ENCODE measurements at places on chromosomes 12 and 14. TPM values are rescaled to one million over a fixed set of nuclear protein-coding genes. Genes with fewer than 3 reads are reported as not detected.

ASCL1 gene
- total RNA-seq = not detected

C12orf54 gene
- not detected for total RNA-seq

GMFB gene
- total RNA-seq = 78.2 TPM

GPR132 gene
- under 0.01 TPM for total RNA-seq

SRGAP1 gene
- 1.3 TPM for total RNA-seq

RNF212B gene
- total RNA-seq = not detected

IQSEC3 gene
- total RNA-seq = 0.13 TPM

TMEM179 gene
- total RNA-seq = 0.13 TPM

SETD1B gene
- 3.3 TPM for total RNA-seq

POTEG gene
- not detected for total RNA-seq

C1S gene
- total RNA-seq = 0.13 TPM

ADSS1 gene
- total RNA-seq = 0.77 TPM

CMA1 gene
- not detected for total RNA-seq

STON2 gene
- total RNA-seq = 87.4 TPM

GRCh38 chr12:11162502-11162901 lies 8.5 kb upstream of the SMIM10L1 start:
- DNase-seq = no peak

GRCh38 chr12:65715961-65716360 lies 108.3 kb upstream of the HMGA2 start:
- DNase-seq = no peak

DNA sequence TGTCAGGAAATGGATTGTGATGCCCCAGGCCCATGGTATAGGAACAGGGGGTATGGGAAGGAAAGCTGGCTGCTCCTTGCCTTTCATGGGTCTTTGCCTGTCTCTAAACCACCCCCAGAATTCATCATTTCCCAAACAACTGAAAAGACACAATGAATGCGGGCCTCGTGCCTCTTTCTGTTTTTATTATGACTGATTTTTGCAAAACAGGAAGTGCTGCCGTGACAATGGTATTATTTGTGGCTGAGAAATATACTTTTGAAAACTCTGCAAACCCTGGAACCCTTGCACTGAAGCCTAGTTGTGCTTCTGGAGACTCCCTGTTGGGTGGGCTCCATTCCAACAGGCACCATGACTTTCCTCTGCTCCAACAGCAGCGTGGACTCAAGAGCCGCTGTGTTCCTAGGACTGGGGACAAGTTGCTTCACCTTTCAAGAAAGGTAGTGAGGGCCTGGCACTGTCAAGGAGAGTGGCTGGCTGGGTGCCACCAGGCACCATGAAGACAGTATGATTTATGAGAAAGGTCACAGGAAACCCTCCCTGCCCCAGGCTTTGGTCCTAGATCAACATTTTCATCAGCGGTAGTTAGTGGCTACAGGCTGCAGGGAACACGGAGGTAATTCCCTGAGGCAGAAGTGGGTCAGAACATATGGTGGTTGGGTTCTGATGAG lies 4.8 kb upstream of the DGLUCY start:
- peak; percentile 92 for DNase-seq

- DNase-seq = no peak
Measured at GRCh38 chr12:51377099-51377984, 13.9 kb downstream of the GALNT6 start.

- DNase-seq = peak; percentile 39
Measured at GRCh38 chr12:2893007-2893406, 2.3 kb downstream of the TULP3 start.

DNA sequence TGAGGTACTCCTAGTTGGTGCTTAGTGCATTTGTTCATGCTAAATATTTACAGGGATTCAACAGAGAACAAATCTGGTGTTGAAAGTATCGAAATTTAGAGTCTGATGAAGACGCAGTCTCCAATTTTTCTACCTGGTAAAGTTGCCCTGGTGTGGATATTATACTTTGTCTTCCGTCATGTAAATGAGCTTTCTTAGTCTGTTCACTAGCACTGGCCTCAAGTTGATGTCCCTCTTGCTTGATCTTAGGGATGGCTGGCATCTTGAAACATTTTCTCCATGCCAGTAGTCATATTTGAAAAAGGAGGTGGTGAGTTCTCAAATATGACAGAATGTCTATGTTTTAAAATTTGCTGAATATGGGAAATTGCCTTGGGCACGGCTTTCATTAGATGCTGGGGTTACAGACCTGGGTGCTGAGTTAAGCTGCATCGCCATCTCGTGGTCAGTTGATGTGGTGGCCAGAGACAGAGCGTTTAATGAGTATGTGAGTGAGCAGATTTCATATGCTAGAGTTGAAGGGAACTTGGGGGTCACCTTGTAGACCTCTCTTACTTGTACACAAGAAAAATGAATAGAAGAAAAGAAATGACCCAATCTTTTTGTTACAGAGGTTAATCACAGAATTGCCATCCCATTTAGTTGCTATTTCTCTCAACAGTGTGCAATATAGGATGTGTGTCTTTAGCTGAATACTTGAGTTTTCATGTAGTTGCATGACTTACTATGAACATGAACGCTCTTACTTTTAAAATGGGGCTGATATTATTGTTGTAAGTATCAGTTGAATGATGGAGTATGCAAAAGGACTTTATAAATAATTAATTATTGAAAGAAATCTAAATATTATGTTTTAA lies 172.8 kb upstream of the DCN start:
- DNase-seq = peak; percentile 55

DNA sequence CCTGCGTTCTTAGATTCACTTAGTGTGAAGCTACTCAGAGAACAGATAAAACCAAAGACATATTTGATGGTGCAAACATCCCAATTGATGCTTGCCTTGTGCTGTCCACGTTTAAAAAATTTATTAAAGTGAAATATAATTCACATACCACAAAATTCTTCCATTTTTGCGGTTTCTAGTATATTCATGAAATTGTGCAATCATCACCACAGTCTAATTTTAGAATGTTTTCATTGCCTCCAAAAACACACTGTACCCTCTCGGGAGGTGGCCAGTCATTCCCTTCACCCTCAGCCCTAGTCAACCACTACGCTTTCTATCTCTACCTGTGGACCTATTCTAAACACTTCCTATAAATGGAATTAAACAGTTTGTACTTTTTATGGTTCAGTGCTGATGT lies 1109.2 kb downstream of the FLRT2 start:
- DNase-seq = no peak

DNA sequence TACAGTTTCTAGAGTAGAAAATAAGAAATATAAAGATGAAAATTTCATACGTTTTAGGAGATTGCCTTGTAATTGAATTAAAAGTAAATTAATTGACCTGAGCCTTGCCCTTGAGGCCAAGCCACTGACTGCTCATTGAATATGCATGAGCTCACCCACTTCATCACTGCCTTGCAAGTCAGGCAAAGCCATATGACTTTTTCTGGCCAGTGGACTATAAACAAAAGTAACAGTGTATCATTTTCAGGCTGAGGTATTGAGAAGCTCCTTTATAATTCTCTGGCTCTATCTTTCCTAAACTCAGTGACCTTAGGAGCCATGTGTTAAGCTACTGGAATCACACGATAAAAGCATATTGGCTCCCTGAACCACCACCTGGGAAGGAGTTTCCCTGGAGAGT lies 369.3 kb downstream of the NUAK1 start:
- no peak for DNase-seq

GRCh38 chr12:86513226-86513625 lies 257.0 kb upstream of the MGAT4C start:
- no peak for DNase-seq

DNA sequence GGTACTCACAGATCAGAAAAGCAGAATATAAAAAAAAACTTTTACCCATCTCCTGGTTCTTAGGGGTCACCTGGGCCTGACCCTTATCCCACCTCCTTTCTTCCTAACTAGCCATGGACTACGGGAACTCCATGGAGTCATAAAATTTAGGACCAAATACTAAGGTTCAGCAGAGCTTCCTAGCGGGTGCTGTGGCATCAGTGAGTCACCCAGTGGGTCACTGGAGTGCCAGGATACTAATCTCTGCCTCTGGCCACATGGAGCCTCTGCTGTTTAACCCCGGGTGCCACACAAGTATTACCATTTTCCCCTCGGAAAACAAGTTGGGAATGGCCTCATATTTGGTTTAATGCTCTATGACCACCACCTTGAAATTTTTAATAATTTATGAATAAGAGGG lies 6.9 kb downstream of the ZBTB39 start:
- no peak for DNase-seq

DNA sequence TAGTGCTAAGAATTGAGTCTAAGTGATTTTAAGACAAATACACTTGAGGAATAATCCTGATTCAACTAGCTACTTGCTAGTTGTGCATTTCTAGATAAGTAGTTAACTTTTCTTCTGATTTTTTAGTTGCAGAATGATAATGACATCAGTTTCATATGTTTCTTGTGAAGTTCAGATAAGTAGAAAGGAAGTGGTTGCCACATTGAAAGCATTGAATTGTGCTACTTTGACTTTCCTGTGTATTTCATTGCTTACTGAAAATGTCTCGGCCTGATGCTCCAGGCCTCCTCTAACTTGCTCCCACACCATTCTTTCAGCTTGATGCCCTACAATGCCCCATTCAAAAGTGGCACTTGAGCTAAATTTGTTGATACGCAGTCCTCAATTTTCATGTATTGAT lies 980.0 kb downstream of the TMTC2 start:
- DNase-seq = no peak

- no peak for DNase-seq
Measured at GRCh38 chr14:31968956-31969698, 108.0 kb upstream of the ARHGAP5 start.

- no peak for DNase-seq
Measured at GRCh38 chr12:63968673-63969072, 124.2 kb downstream of the SRGAP1 start.

DNA sequence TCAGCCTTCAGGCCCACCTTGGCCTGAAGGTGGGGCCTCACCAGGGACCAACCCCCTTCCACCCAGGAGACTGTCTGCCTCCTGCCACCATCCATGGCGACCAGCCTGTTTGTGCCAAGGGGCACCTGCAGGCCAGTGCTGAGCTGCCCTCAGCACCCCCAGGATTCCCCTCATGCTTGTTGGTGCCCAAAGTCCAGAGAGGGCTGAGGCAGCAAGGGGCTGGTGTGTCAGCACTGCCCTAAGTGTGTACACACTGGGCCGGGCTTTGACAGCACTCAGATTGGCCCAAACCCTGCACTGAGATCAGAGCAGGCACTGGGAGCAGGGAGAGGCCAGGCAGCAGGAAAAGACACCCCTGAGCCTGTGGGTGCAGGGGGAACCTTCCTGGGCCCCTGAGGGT lies 18.6 kb downstream of the SYNJ2BP start:
- DNase-seq = no peak

DNA sequence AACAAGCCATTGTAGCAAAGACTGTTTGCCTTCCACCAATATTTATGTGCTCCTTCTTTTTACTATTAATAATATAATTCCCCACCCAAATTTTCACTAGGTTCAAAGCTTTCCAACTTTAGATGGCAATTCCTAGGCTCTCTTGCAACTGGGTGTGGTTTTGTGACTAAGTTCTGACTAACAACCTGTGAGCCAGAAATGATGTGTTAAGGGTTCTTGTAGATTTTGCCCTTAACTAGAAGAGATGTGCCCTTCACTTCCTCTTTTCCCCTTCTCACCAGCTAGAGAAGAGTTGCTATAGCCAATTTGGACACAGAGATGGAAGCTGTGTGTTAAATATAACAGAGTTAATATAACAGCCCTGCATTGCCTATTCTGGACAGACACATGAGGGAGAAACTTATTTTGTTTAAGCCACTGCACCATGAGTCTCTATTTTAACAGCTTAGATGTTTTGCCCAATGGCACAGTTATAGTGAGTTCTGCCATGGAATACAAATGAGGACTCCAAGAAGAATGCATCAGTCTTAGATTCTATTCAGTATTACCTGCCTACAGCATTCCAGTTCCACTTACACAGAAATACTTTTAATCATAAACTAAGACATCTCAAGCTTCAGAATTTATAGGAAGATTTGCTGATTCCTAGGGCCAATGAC lies 216.2 kb downstream of the DUSP6 start:
- DNase-seq = peak; percentile 30

- no peak for DNase-seq
Measured at GRCh38 chr12:82176761-82177490, 181.3 kb downstream of the CCDC59 start.

DNA sequence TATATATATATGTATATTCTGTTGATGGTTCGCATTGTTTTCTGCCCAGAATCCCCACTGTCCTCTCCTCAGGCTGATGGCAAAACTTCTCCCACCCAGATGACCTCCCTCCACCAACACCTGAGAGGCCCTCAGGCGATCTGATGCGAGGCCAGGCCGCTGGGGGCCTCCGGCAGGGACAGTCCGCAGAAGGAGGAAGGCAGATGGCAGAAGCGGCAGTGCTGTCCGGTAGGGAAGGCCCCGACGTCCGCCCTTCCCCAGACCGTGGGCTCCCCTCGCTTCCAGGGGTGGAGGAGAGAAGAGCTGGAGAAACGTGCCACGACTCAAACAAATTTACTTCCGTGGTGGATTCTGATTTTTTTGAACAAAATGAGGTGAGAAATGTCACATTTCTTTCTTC lies 178.3 kb upstream of the RGS6 start:
- no peak for DNase-seq

- DNase-seq = no peak
Measured at GRCh38 chr14:23883684-23884540, 69.7 kb upstream of the DHRS4 start.

DNA sequence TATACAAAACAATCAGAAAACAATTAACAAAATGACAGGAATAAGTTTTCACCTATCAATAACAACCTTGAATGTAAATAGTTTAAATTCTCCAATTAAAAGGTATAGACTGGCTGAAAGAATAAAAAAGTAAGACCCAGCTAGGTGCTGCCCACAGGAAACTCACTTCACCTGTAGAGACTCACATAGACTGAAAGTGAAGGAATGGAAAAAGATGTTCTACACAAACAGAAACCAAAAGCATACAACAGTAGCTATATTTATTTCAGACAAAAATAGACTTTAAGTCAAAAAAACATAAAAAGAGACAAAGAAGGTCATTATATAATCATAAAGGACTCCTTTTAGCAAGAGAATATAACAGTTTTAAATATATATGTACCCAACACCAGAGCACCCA lies 152.4 kb upstream of the PWP1 start:
- no peak for DNase-seq

DNA sequence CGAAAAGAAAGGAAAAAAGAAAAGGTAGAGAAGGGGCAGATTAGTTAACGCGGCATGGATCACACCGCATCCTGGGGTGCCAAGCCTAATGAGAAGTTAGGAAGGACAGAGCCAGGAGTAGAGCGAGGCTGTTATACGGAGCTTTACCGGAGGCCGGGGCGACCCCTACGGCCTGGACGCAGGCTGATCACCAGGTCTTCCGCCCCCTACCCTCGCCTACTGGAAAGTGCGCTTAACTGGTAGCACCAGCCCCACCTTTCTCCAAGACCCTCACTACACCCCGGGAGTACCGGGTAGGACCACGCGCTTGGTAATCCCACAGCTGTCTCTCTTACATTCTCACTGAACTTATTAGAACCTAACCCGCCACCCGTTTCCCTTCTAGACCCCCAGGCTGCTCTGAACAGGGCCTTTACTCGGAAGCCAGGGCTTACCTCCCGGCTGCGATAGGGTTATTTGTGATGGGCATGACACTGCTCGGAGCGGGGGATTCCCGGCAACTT lies 33.8 kb downstream of the WBP11 start:
- no peak for DNase-seq

- no peak for DNase-seq
Measured at GRCh38 chr14:103671911-103672310, 42.9 kb downstream of the KLC1 start.
